ENCODE measurements at places on chromosomes 11 and 22. TPM values are rescaled to one million over a fixed set of nuclear protein-coding genes. Genes with fewer than 3 reads are reported as not detected.

The PLEKHA7 gene
- total RNA-seq: 14.9 TPM

The VSTM5 gene
- total RNA-seq: not detected

The GRAP2 gene
- total RNA-seq: not detected

The YAP1 gene
- 128 TPM for total RNA-seq

The NTM gene
- 82.7 TPM for total RNA-seq

The ALKBH3 gene
- total RNA-seq: 32.4 TPM

DNA sequence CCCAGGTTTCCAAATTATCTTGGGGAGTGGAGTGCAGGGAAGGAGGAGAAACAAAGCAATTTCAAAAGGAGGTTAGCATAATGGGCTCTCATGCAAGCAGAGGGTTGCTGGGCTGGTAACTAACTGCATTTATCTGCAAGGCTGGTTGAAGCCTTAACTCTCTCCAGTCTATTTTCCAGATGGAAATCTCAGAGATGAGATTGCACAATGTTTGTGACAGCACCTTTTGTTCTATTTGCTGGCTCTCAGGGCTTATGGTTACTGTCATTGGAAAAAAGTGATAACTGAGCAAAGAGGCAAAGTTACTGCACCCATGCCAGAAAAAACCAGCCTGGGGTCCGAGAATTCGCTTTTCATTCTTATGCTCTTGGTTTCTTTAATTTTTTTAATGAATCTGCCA is 33.2 kb downstream of the ABCC8 start:
- H3K27me3 ChIP-seq: peaks cover 26% of the 10 kb centered on the region
- no peak overlapping the region for H3K27ac ChIP-seq
- H3K4me1 ChIP-seq: no peaks in the 10 kb centered on the region
- H3K4me3 ChIP-seq: no peak overlapping the region
- H3K36me3 ChIP-seq: no peaks in the 10 kb centered on the region

DNA sequence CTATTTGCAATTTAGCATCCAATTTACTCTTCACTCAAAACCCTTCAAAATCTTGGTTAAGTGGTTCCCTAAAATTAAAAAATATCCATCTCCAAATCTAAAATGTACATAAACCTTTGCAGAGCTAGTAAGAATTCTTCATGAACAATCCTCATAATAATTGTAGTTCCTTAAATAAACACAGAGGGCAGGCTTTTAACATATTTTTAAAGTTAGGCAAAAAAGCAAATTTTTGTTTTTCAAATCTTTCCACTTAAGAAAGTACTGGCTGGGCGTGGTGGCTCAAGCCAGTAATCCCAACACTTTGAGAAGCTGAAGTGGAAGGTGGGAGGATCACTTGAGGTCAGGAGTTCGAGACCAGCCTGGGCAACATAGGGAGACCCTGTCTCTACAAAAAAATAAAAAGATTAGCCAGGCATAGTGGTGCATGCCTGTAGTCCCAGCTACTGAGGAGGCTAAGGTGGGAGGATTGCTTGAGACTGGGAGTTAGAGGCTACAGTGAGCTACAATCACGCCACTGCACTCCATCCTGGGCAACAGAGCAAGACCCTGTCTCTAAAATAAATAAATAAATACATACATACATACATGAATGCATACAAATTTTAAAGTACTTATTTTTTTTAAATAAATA is 25.1 kb upstream of the PLAAT3 start:
- H3K27ac ChIP-seq: peak overlapping the region; percentile 54
- no peaks in the 10 kb centered on the region for H3K27me3 ChIP-seq
- DNase-seq: no peak
- H3K36me3 ChIP-seq: peaks cover 44% of the 10 kb centered on the region
- no peak overlapping the region for H3K4me3 ChIP-seq
- peaks cover 5% of the 10 kb centered on the region for H3K4me1 ChIP-seq

GRCh38 chr11:106447631-106448191 is 370.2 kb downstream of the AASDHPPT start:
- peaks cover 3% of the 10 kb centered on the region for H3K4me1 ChIP-seq
- H3K27me3 ChIP-seq: no peaks in the 10 kb centered on the region
- DNase-seq: no peak
- H3K4me3 ChIP-seq: no peak overlapping the region
- no peaks in the 10 kb centered on the region for H3K36me3 ChIP-seq
- H3K27ac ChIP-seq: no peak overlapping the region

- H3K36me3 ChIP-seq: no peaks in the 10 kb centered on the region
- H3K4me3 ChIP-seq: peak overlapping the region; percentile 46
- peak overlapping the region; percentile 55 for H3K27ac ChIP-seq
- no peak for DNase-seq
- H3K27me3 ChIP-seq: no peaks in the 10 kb centered on the region
These were observed 35.4 kb downstream of the MCHR1 start for GRCh38 chr22:40714499-40715337.

DNA sequence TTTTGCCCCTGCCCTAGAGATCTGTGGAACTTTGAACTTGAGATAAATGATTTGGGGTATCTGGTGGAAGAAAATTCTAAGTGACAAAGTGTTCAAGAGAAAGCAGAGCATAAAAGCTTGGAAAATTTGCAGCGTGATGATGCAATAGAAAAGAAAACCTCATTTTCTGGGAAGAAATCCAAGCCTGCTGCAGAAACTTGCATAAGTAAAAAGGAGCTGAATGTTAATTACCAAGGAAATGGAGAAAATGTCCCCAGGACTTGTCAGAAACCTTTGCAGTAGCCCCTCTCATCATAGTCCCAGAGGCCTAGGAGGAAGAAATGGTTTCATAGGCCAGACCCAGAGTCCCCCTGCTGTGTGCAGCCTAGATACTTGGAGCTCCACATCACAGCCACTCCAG is 686.9 kb downstream of the FAM181B start:
- DNase-seq: no peak
- H3K4me1 ChIP-seq: peaks cover 13% of the 10 kb centered on the region
- no peak overlapping the region for H3K27ac ChIP-seq
- H3K36me3 ChIP-seq: no peaks in the 10 kb centered on the region
- no peak overlapping the region for H3K4me3 ChIP-seq

DNA sequence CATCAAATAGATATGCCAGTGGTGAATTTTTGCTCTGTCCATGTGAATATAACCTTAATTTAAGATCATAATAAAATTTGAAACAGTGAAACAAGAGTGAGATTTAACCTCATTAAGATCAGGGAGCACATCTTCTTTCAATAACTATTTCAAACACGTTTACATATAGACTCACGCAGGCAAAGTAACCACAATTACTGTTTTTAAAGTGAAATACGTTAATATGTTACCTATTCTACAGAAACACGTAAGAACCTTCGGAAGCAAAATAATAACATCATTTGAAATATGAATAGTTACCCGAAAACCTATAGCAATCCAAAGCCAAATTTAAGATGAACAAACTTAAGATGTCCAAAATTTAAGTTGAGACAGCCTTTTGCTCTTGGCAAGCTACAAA is 136.2 kb upstream of the ZC3H12C start:
- H3K27me3 ChIP-seq: no peaks in the 10 kb centered on the region
- H3K27ac ChIP-seq: no peak overlapping the region
- no peaks in the 10 kb centered on the region for H3K36me3 ChIP-seq

- H3K27ac ChIP-seq: no peak overlapping the region
- DNase-seq: no peak
- no peaks in the 10 kb centered on the region for H3K27me3 ChIP-seq
- peaks cover 7% of the 10 kb centered on the region for H3K36me3 ChIP-seq
These were observed 81.5 kb downstream of the FBLN1 start for GRCh38 chr22:45584121-45584570.

GRCh38 chr11:112734207-112734606 is 227.0 kb upstream of the NCAM1 start:
- peak; percentile 68 for DNase-seq
- no peak overlapping the region for H3K27ac ChIP-seq
- H3K36me3 ChIP-seq: no peaks in the 10 kb centered on the region
- H3K27me3 ChIP-seq: no peaks in the 10 kb centered on the region
- no peaks in the 10 kb centered on the region for H3K4me1 ChIP-seq

DNA sequence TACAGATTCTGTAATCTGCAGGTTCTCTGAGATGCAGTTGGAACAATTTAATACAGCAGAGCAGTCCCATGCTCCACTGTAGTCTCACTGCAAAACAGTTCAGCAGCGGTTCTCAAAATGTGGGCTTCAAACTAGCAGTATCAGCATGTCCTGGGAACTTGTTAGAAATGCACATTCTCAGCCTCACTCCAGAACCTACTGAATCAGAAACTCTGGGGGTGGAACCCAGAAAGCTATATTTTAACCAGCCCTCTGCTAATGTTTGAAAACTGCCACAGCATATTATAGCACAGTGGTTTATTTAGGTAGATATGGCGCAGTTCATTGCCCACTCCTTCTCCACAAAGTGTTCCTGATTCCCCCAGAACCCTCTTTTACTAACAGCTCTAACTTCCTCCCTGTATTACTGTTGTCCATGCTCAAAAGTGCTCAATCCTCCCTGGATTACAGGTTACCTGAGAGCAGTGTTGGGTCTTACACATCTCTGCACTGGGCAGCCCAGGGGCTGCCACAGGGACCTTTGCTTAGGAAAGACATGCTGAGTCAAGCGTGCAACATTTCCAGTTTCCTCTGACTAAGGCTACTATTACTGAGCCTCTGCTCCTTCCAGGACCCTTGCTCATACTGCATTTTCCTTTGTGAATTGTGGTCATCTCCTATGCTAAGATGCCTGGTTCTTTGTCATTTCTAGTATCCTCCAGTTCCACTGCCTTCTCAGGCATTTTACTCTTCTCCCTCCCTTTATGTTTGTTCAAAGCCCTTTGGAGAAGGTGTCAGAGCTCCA is 7.7 kb upstream of the DGAT2 start:
- peaks cover 27% of the 10 kb centered on the region for H3K27me3 ChIP-seq
- no peak overlapping the region for H3K27ac ChIP-seq
- H3K4me3 ChIP-seq: no peak overlapping the region
- H3K36me3 ChIP-seq: no peaks in the 10 kb centered on the region

DNA sequence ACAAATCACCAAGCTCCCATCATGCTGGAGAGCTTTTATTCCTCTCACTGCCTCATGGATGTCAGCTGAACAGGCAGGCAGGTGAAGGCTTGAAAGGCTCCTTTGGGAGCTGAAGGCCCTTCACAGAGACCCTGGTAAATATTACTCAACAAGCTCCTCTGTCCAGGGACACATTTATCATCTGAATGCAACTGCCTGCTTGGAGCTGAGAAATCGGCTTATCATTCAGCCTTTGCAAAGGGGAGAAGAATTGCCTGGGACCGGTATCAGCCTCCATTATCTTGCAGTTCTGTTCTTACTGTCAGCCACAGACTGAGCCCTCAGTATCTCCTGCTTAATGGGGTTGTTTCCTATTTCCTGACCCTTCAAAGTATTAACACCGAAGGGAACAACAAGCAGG is 113.8 kb upstream of the PITPNB start:
- no peak overlapping the region for H3K4me3 ChIP-seq
- H3K4me1 ChIP-seq: peaks cover 30% of the 10 kb centered on the region
- no peak for DNase-seq

DNA sequence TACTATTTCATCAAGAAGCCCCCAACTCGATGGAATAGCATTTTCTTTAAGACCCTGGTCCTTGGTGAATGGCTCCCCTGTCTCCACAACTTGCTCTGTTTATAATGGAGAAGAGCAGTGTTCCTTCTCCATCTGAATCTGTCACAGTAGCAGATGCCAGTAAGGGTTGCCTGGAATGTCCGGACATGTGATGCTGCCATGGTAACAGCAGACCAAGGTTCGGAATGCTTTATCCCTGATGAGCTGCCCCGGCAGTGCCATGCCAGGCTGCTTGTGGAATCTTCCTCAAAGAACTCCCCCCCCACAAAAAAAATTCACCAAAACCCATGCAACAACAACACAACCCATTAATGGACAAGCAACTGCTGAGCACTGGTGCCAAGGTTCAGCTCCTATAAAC is 72.5 kb downstream of the KCNC1 start:
- DNase-seq: no peak
- H3K27me3 ChIP-seq: no peaks in the 10 kb centered on the region
- H3K27ac ChIP-seq: no peak overlapping the region
- H3K36me3 ChIP-seq: no peaks in the 10 kb centered on the region
- no peak overlapping the region for H3K4me3 ChIP-seq

GRCh38 chr11:74926304-74927030 is 22.4 kb downstream of the XRRA1 start:
- peaks cover 4% of the 10 kb centered on the region for H3K36me3 ChIP-seq
- H3K4me1 ChIP-seq: no peaks in the 10 kb centered on the region
- DNase-seq: no peak
- no peaks in the 10 kb centered on the region for H3K27me3 ChIP-seq
- no peak overlapping the region for H3K27ac ChIP-seq

GRCh38 chr11:127627629-127628457 is 627.3 kb upstream of the KIRREL3 start:
- H3K27me3 ChIP-seq: no peaks in the 10 kb centered on the region
- no peaks in the 10 kb centered on the region for H3K36me3 ChIP-seq
- no peak for DNase-seq
- no peak overlapping the region for H3K27ac ChIP-seq
- H3K4me1 ChIP-seq: no peaks in the 10 kb centered on the region

DNA sequence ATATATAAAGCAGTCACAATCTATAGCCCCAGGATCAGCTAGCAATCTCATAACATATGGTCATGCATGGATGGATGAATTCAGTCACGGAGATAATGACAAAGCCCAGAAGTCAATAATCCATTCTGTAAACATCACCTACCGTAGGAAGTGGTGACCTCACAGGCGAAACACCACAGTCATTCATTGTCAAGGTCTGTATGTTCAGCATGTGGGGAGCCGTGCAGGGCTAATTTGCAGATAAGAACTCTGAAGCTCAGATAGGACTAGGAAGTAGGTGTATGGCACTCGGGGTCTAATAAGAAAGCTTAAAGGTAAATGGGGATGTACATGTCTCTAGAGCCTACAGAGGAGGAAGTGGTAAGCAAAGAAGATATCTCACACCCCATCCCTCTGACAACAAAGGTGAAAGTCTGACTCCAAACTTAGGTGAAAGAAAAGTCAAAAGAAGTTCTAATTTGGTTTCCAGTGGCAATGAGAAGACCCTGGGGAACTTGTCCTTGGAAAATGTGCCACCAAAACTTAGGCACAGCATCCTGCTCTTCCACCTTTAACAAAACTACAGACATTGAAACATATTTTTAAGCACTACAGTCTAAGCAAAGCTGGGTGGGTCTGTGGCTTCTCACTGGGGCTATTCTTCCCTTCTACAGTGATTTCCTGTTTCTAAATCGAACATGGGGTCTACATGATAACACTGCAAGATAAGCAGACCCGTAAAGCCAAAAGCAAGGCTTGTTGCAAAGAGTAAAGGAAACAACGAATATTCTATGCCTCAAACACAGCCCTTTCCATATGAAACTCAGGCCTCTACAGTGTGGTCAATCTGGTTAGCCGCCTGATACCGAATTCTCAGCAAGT is 5.2 kb downstream of the CRTAM start:
- H3K27me3 ChIP-seq: no peaks in the 10 kb centered on the region
- no peaks in the 10 kb centered on the region for H3K36me3 ChIP-seq
- no peaks in the 10 kb centered on the region for H3K4me1 ChIP-seq
- DNase-seq: no peak
- no peak overlapping the region for H3K27ac ChIP-seq

DNA sequence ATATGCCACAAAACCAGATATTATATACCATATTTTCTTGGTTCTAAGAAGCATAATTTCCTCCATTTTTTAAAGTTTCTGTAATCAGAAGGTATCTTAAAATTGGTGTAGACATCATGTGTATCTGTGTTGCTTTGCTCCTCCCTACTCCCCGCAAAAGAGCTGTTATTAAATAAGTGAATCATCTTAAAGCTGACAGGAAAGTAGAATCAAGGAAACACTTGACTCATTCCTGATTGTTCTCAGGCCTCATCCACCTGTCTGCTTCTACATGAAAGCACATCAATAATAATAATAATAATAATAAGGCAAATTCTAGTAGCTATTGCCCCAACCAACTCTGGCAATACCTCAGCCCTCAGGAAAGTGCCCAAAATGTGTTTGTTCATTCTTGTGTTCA is 26.2 kb upstream of the GUCY1A2 start:
- no peaks in the 10 kb centered on the region for H3K36me3 ChIP-seq
- no peak overlapping the region for H3K27ac ChIP-seq
- peaks cover 8% of the 10 kb centered on the region for H3K4me1 ChIP-seq
- H3K4me3 ChIP-seq: no peak overlapping the region
- H3K27me3 ChIP-seq: no peaks in the 10 kb centered on the region
